ENCODE measurements at places on chromosomes 7 and 10.

DNA sequence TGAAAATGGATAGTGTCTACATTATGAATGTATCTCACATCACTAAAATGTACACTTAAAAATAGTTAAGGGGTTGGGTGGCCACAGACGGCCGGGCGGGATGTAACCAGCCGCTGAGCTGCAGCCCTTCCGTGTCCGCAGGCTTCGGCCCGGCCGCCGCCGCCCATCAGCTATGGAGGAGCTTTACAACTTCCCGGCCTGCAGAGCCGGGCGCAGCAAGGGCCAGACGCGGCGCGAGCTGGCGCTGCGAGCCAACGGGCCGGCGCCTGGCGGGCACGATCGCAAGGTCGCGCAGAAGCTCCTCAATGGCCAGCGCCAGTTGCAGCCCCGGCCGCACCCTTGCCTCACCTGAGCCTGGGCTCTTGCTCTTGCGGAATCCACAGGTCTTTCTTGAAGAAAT, 69.1 kb downstream of the KMT2C start:
- DNase-seq: no peak

DNA sequence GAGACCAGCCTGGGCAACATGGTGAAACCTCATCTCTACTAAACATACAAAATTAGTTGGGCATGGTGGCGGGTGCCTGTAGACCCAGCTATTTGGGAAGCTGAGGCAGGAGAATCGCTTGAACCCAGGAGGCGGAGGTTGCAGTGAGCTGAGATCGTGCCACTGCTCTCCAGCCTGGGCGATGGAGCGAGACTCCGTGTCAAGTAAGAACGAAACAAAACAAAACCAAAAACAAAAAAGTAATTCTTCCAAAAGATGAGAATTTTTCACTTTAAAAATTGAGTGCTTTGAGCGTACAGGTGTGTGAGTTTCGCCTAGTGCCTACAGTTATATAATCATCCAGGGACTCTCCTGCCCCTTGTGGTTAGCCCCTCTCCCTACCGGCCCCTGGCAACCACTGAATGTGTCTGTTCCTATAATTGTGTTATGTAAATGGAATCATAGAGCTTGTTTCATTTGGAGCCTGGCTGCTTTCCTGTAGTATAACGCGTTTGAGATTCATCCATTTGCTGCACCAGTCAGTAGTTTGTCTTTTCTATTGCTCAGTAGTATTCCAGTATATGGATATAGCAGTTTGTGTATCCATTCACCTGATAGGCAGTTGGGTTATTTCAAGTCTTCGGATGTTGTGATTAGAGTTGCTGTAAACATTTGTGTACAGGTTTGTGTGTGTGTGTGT, 80.0 kb downstream of the RBM33 start:
- no peak for DNase-seq

GRCh38 chr10:112471878-112472487, 25.0 kb downstream of the VTI1A start:
- no peak for DNase-seq

DNA sequence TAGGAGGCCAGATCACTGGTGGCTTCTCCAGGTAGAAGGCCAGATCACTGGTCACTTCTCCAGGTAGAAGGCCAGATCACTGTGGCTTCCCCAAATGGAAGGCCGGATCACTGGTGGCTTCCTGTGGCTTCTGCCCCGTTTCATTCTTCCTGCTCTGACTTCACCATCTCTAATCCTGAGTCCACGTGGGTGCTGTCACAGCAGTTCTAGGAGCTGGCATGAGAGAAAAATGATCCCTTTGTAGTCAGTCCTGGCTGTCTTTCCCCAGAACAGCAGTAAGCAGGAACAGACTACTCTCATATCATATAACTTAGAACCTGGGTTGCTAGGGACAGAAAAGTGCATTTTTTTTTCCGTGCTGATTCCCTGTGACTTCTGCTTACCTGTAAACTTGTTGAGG, 90.9 kb downstream of the ACTR3B start:
- DNase-seq: no peak

DNA sequence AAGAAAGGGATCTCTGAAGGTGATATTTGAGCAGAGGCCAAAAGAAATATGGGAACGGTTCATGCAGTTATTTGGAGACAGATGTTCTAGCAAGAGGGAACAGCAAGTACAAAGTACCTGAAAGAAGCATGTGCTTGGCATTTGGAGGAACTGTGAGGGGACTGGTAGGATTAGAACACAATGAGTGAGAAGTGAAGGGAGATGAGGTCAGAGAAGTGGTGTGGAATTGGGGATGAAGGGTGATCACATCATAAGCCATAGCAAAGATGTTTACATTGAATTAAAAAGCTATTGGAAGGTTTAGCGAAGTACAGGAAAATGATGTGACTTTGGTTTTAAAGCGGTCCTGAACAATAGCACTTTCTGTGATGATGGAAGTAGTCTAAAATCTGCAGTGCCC, 402.4 kb upstream of the LRGUK start:
- DNase-seq: no peak

All from stimulated activated CD4-positive, alpha-beta T cell treated with anti-CD3 and anti-CD28 coated beads, Interleukin-1b, Interleukin-23, amount 100 ng/mL, for 1 hour (primary cell).